ENCODE measurements at places on chromosomes 6 and 20. TPM values are rescaled to one million over a fixed set of nuclear protein-coding genes. Genes with fewer than 3 reads are reported as not detected.

- no peak for DNase-seq
Observed at GRCh38 chr20:7091655-7092054, 324.2 kb downstream of the BMP2 start.

The STMND1 gene
- not detected for total RNA-seq

GRCh38 chr6:101824551-101825345 lies 431.2 kb downstream of the GRIK2 start:
- DNase-seq, result no peak

DNA sequence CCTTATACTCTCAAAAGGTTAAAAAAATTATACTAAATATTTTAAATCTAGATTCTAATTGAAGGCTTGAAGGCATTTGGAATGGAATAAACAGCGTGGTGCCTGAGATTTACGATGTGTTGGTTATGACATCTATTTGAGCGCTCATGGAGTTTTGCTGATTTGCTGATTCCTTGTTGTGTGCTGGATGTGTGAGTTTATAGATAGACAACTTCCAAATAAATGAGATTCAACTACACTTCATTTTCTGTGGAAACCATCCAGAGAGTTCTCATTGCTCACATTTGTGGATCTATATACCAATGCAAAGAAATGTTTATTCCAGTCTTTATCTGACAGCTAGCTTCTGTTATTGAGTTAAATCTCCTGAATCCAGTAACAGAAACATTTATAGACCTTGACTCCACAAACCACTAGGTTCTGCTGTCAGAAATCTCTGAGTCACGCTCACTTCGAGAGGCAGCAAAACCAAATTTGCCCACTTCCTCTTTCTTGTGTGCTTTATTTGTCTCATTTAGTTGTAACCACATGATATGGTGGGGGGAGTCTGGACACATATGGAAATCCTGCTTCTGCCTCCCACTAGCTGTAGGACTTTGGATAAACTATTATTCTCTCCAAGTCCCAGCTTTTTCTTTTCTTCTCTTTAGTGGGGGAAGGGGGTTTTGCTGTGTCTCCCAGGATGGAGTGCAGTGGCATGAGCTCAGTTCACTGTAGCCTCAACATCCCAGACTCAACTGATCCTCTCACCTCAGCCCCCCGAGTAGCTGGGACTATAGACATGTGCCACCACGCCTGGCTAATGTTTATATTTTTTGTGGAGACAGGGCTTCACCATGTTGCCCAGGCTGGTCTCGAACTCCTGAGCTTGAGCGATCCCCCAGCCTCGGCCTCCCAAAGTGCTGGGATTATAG lies 54.5 kb downstream of the IPCEF1 start:
- no peak for DNase-seq

The SCRT2 gene
- total RNA-seq, result not detected

- DNase-seq, result no peak
Observed at GRCh38 chr6:10409233-10409721, 5.6 kb downstream of the TFAP2A start.

GRCh38 chr6:34511214-34511914 lies 44.8 kb downstream of the SPDEF start:
- DNase-seq, result no peak

DNA sequence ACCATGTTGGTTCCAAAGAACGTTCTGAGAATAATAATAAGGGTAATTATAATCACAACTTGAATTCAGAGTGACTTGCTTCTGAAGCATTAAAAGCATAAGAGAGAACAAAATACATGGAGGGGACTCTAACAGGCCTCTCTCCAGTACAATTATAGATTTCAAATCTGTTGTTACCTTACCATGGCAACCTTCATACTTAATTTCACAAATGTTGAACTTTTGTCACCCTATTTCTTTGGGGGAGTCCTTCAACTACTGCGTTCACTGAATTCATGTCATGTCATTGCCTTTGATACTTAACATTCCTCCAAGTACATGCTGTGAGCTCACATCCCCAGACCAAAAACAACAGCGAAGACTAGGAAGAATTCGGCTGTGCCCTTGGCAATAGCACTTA lies 104.0 kb downstream of the MKKS start:
- no peak for DNase-seq

DNA sequence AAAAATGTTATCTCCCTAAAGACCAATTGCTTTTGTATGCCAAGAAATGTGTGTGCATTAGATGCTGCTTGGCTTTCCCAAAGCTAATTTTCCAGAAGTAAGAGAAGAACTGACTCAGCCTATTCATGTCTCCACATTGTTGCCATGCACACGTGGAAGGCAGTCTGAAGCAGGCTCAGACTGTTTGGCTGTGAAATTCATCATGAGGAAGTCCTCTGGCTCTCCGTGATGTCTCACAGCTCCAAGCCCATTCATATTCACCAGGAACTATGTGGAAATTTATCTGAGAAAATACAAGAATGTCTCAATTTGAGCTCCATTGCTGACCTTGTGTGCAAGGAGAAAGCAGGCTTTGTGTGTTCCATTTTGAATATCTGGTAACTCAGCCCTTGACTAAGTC lies 1022.2 kb upstream of the GJE1 start:
- no peak for DNase-seq

DNA sequence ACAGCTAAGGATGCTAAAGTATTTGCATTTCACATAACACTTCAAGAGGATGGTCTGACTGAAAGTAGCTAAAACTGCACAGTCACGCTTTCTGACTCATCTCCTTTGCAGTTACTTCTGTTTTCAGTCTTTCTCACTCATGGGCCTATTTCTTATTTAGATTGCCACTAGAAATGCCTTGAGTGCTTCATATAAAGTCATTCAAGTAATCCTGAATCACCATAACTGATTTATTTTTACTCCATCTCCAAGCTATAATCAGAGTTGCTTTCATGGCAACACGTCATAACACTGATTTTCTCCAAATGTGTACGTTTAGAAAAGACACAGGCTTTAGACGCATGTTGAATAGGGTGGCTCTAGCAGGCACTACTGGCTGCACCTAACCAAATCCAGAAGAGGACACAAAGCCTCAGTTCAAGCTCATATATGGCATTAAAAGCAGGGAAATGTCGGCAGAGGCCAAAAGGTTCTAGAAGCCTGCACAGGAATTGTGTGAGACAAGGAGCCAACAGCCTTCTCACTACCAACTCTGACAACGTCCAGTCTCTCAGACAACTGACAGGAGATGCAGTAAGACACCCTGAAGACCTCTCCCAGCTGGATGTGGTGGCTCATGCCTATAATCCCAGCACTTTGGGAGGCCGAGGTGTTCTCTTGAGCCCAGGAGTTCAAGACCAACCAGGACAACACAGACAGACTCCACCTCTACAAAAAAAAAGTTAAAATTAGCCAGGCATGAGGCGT lies 64.1 kb upstream of the BEND6 start:
- DNase-seq, result no peak

DNA sequence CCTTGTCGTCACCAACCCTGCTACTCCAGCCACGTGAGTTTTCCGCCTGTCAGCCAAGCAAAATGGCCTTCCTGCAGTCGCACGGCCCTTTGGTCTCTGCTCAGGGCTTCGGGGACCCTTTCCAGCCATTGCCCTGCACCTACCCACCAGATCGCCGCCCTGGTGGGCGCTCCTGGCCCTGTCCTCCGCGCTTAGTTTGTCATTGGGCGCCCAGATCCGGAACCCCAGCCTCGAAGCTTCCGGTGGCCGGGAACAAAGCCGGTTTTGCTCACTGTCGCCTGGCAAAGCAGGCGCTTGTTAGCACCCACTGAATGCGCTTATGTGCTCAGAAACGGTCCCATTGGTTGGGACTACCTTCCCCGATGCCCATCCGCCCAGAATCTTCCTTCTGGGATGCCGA lies 536 bp downstream of the ZFP57 start:
- no peak for DNase-seq
